ENCODE measurements at places on chromosomes 7 and 10.

- DNase-seq: no peak
Measured at GRCh38 chr7:84387595-84387994, 193.0 kb upstream of the SEMA3A start.

- DNase-seq: no peak
Measured at GRCh38 chr7:66642186-66642585, 13.5 kb downstream of the KCTD7 start.

DNA sequence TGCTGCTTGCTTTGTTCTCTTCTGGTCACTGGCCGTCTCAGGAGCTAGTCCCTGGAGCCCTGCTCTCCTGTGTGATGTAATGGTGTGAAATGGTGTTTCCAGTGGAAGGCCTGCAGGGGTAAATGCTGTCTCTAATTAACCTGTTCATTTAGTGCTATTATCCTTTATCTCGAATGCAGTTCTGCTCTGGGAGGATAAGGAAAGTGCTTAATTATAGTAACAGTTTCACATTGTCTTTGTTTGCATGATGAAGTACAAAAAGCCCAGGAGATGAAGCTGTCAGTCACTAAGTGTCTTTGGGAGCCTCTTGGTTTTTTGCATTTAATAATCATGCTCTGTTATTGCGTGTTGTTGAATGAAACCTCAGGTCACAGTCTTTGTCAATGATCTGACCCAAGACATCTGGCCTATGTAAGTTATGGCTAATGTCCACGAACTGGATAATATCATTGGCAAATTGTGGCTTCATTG, 755.3 kb upstream of the GALNT17 start:
- DNase-seq: no peak

- no peak for DNase-seq
Measured at GRCh38 chr10:111127081-111127848, 50.4 kb downstream of the ADRA2A start.

GRCh38 chr10:97771055-97771891, 526 bp downstream of the SFRP5 start:
- DNase-seq: no peak

DNA sequence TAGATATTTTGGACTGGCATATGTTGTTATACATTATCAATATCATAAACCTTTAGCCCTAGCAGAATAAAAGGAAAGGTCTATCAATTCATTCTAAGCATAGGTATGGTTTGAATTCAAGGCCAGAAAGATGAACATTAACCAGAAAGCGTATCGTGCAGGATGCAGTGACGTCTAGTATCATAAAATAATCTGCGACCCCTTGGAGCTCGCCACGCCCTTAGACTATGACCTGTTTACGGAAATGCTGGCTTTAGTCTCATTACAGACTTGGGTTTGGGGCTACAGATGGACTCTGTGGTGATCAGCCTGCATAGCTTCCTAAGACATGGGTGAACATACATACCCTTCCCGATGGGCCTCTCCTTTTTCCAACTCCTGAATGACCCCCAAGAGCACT, 21.5 kb downstream of the INSYN2A start:
- no peak for DNase-seq

- no peak for DNase-seq
Measured at GRCh38 chr10:126661841-126662515, 8.5 kb downstream of the C10orf90 start.

GRCh38 chr10:35466170-35466569, 129.9 kb downstream of the CCNY start:
- no peak for DNase-seq

DNA sequence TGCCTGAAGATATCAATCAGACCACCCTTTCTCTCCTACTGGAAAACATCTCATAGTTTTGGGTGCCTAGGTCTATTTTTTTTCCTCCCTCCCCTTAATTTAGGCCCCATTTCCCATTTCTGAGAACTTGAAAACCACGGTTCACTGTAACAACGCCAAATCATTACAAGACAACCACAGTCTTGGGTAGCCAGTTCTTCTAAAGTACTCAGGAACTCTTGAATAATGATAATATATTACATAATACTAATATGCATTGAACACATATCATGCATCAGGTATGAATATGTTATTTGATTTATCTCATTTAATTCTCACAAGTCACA, 185.1 kb upstream of the ADO start:
- DNase-seq: no peak

DNA sequence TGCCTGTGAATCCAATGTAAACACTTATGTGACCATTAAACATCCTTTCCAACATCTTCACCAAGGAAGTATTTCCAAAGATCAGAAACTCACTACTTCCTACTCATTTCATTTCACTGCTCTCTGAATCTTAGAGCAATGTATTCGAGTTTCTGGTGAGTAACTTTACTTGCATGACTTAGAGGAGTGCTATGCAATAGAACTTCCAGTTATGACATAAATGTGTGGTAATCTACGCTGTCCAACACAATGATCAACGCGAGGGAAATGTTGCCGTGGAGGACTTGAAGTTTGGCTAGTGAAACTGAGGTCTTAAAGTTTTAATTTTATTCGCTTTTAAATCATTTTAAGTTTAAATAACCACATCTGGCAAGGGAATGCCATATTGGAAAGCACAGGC, 1326.3 kb downstream of the XPNPEP1 start:
- DNase-seq: no peak

DNA sequence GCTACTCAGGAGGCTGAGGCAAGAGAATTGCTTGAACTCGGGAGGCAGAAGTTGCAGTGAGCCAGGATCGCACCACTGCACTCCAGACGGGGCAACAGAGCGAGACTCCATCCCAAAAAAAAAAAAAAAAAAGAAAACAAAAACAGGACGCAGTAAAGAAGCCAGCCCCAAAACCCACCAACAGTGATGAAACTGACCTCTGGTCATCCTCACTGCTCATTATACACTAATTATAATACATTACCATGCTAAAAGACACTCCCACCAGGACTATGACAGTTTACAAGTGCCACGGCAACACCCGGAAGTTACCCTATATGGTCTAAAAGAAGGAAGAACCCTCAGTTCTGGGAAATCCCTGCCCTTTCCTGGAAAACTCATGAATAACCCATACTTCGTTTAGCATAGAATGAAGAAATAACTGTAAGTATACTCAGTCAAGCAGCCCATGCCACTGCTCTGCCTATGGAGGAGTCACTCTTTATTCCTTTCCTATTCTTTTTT, 40.0 kb upstream of the EIF4H start:
- no peak for DNase-seq

DNA sequence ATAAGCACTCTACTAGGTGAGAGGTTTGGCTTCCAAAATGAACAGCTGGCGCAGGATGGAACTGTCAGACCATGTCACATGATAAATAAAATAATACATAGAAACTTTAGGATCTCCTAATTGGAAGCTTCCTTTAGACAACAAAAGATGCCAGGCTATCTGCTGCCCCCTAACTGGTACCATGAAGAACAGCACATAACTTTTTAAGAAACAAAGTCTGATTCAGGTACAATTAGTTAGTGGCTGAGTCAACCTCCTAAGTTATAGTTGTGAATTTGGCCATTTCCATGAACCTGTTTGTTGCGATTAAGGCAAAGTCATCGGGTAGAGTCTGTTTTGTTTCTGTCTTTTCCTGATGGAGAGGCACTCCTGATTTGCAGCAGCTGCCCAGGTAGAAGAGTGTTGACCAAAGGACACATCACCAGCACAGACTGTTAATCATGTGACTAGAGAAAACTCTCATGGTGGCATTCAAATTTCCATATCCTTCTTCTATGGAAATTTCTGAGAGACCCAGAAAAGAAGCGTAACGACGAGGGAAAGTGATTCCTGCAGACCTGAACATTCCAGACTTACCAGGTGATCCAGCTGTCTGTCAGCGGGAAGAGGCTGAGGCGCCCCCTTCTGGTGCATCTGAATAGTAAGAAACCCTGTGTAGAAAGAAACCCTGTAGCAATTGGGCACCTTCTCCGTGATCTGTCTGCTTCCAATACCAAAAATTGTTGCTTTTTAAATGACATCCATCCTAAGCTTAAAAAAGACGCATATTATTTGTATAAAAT, 8.6 kb upstream of the INHBA start:
- no peak for DNase-seq

DNA sequence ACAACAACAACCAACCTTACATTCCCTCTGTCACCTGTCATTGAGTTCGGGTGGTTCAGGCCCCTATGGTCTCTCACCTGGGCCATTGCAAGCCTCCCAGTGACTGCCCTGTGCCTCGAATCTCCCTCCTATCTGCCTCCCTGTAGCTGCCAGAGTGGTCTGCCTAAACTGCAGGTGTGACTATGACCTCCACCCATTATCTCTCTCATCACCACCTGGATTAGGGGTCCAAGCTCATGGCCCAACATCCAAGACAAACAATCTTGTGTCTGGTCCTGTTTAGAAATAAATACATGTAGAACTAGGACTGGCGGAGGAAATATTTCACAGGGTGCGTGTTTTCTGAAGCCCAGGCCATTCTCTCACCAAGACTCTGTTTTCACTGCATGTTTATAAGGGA, 146.6 kb downstream of the HERPUD2 start:
- DNase-seq: no peak

DNA sequence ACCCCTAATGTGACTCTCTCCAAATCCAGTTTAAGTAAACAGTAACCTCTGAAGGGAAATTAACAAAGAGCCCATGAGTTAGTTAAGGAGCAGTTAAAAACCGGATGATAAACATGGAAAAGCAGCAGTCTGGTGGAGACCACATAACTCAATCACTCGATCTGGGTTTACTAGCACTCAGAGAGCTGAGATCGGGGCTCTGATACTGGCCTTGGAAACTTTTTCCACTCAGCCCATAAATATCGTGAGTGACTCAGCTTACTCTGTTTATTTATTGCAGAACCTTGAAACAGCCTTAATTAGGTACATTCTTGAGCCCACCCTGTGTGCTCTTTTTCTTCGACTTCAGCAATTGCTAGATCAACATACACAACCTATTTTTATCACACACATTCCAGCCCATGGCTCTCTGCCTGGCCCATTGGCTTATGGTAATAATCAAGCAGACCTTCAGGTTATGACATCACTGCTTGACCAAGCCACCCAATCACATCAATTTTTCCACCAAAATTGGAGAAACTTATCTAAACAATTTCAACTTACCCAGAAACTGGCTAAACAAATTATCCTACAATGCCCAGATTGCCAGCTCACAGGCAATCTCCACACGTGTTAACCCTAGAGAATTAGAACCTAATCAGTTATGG, 82.2 kb upstream of the GPR22 start:
- no peak for DNase-seq

- DNase-seq: no peak
Measured at GRCh38 chr7:35849158-35849831, 48.4 kb downstream of the SEPTIN7 start.

GRCh38 chr7:51950813-51951212, 634.2 kb upstream of the COBL start:
- no peak for DNase-seq

DNA sequence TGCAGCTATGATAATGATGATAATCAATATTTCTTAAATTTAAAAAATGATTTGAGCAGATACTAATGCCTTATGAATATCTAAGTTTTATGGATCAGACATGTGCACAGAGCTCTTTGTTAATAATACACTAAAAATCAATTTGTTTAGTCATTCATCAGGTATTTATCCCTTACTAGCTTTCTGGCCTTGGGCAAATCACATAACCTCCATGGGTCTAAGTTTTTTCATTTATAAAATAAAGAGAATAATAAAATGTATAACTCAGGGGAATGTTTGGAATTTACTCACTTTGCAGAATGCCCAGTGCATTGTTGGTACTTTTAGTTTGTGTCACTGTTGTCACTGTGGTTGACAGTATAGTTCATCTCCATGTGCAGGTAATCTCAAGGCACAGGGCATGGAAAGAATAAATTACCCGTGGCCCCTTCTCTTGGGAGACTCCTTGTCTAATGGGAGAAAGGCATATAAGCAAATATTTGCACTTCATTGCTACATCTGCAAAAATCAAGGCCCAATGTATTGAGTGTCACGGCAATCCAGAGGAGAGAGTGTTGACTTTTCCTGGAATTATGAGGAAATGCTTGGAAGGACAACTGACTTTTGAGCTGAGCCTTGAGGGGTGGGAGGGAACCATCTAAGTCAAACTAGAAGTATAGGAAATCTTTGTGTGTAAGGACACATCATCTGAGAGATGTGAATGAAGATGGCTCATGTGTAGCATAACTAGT, 64.7 kb upstream of the CTTNBP2 start:
- no peak for DNase-seq

DNA sequence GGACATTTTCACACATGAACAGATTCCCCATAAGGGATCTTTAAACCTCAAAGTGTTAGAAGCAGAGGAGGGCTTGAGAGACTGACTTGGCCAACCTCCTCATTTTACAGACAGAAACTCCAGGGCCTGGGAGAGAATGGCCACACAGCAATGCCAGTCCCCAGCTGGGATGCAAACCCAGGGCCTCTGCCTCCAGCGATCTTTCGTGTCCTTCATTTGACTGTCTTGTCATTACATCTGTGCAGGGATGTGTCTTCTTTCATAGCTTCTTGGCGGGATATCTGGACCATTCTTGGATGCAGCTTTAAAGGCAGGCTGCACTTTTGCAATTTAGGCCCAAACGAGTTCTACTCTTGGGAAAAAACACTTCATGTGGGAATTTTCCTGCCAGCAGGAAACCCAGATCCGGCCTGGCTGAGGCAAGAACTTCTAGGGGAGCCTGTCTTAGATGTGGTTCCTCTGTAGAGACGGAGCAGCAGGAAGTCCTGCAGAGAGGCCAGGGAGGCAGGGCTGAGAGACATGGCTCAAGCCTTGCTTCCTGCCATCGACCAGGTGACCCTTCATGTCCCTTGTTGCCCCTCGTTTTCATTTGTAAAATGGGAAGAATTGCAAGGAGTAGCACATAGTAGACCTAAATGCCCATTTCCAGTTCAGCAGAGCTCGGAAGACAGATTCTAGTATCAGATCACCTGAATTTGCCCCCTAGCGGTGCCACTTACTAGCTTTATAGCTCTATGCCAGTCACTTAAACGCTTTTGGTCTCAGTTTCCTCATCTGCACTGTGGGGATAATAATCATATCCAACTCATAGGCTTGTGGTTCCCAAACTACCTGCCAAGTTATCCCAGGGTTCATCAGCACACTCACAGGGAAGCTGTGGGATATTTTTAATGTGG, 43.9 kb upstream of the SLC29A3 start:
- no peak for DNase-seq

DNA sequence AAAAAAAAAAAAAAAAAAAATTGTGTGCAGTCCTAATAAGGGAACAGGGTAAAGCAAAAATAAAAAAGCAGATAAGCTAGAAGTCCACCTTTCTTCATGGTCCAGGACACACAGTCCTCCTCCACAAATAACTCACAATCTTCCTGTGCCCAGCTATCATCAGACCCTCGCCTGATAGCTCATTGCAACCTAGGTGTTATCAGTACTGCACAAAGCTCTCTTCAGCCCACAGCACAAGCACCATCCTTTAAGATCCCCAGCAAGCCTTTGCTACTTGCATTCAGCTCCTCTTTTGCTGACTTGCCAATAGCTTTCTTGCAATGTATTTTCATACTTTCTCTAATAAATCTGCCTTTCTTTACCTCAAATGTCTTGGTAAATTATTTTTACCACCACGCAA, 5.0 kb downstream of the NDUFA5 start:
- no peak for DNase-seq

DNA sequence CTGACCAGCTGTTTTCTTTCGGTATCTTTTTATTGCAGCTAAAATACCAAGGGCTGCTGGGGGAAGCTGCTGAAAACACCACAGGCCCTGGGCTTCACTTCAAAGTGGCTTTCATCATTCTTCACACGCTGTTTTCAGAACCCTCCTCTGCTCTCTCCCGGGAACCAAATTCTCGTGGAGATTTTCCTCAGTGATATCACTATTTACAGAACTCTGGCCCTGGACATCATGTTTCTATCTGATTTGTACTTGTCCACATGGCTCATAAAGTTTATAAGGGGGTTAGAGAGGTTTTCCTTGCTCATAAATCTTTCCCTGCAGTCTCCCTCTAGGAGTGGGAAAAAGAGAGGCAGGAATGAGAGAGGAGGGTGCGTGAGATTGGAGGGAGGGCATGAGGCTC, 177.4 kb upstream of the NPVF start:
- no peak for DNase-seq
